ENCODE measurements at places on chromosomes 4 and X. TPM values are rescaled to one million over a fixed set of nuclear protein-coding genes. Genes with fewer than 3 reads are reported as not detected.

DNA sequence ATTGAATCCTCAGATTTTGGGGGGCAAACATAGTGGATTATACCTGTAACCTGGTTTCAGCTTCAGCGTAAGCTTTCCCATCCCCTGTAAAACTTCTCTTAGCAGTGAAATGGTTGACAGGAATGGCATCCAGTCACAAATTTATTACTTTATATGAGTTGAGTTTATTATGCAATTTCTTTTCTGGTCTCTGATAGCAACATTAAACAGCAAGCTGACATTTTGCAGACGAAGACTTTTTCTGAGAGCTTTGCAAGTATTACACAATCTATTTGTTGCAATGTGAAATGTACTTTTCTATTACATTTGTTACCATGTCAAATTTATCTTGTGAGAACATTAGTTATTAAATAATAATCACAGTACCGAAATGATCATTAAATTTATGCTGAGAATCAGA is 60.6 kb downstream of the GSPT2 start:
- H3K36me3 ChIP-seq: no peaks in the 10 kb centered on the region
- peaks cover 19% of the 10 kb centered on the region for H3K27me3 ChIP-seq
- no peaks in the 10 kb centered on the region for H3K4me1 ChIP-seq
- no peak for DNase-seq
- H3K27ac ChIP-seq: no peak overlapping the region

DNA sequence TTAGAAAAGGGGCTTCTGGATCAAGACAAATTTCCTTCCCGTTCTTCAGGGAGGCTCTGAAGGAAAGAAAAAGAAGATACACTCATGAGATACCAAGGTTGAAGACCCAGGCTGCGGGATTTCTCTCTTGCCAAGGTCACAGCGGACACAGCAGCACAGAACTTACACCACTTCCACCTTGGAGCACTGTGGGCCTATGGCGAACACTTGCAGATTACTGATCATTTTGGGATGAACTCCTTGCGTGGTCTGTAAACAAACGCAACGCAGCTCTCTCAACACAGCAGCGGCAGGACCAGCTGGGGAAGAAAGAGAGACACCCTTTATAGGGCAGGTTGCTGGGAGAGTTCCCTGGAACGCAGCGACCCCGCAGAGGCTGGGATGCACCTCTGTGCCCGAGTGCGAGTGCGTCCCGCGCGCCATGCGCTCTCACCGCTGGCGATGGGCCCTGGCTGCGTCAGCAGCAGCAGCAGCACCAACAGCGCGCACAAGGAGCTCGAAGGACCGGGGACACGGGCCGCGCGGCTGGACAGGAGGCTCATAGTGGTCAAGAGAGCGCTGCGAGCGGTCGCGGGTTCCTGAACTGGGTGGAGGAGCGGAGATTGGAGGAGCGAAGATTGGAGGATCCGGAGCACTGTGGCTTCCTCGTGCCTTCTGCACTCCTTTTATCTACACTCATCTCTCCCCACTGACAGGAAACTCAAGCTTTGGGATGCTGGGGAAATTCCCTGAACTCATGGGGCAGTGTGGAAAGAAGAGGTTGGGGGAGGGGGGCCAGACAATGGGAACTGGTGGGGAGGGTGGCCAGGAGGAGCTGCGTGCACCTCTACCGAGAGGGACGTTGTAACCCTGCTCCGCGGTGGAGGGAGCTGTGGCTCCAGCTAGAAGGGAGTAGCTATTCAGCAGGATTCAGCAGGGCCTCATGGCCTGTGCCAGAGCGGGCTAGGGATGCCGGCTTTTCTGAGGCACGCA is at the start of gene CXCL5:
Gene CXCL5, minus strand, starts transcription at position 638 of the 972 bp plus-strand sequence. Its CDS starts 96 bp downstream, at position 542.
- H3K4me3 ChIP-seq: no peak within 1 kb of the TSS
- no peaks in the 10 kb centered on the region for H3K4me1 ChIP-seq
- no peaks in the 10 kb centered on the region for H3K36me3 ChIP-seq
- no peak for DNase-seq
- H3K27me3 ChIP-seq: no peaks in the 10 kb centered on the region

DNA sequence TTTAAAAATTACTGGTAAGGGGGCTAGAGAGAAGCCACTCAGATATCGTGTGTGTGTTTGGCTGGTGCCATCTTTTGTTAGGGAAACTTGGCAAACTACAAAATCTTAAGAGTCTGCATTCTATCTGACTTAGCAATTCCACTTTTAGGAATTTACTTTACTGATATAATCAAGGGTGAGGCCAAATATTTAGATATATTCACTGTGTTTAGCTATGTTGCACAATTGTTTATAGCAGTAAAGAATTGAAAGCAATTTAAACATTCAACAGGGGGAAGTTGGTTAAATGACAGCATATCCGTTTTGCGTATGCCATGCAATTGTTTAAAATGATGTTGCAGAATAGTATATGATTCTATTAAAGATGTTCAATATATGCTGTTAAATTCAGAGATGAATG is 6.4 kb upstream of the HERC3 start:
- no peaks in the 10 kb centered on the region for H3K4me1 ChIP-seq
- no peak overlapping the region for H3K4me3 ChIP-seq
- no peak overlapping the region for H3K27ac ChIP-seq
- DNase-seq: no peak
- no peaks in the 10 kb centered on the region for H3K36me3 ChIP-seq
- H3K27me3 ChIP-seq: no peaks in the 10 kb centered on the region

GRCh38 chrX:114962209-114962608 is 55.2 kb downstream of the IL13RA2 start:
- no peaks in the 10 kb centered on the region for H3K27me3 ChIP-seq
- no peak overlapping the region for H3K27ac ChIP-seq
- H3K4me3 ChIP-seq: no peak overlapping the region
- no peak for DNase-seq
- no peaks in the 10 kb centered on the region for H3K36me3 ChIP-seq

DNA sequence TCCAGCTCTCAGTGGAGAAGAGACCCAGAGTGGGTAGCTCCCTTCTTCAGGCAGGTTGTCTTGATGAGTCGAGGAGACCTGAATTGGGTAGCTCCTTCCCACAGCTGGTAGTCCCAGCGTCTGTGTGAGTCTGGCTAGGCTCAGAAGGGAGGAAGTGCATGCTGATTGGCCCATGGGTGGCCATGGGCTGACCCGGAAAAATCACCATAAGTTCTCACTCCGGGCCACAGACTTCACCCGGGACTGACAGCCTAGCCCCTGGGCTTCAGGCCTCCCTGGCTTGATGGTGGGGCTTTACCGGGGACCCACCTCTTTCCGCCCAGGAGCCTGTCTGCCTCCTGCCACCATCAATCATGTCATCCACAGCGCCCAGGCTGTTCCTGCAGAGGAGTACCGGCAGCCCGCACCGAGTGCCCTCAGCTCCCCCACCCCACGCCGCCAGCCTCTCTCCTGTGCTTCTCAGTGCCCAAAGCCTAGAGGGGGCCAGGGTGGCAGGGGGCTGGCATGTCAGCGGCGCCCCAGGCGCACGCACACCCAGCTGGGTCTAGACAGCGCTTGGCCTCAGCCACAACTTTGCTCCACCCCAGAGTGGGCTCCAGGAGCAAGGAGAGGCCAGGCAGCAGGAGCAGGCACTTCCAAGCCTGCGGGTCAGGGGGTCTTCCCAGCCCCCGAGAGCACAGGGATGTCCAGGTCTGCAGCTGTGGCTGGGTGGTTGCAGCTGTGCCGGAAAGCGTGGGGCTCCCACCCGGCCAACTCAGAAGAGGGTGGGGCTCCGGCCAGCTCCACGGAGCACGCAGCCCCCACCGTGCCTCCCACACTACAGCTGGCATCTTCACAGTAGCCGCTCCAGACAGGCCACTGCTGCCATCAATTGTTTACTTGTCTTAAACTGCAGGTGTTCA is 16.1 kb upstream of the SAT1 start:
- H3K27me3 ChIP-seq: peaks cover 10% of the 10 kb centered on the region
- DNase-seq: no peak
- H3K4me1 ChIP-seq: no peaks in the 10 kb centered on the region
- no peaks in the 10 kb centered on the region for H3K36me3 ChIP-seq
- peak overlapping the region; percentile 12 for H3K4me3 ChIP-seq
- H3K27ac ChIP-seq: peak overlapping the region; percentile 38

- no peaks in the 10 kb centered on the region for H3K4me1 ChIP-seq
- no peaks in the 10 kb centered on the region for H3K36me3 ChIP-seq
- H3K27me3 ChIP-seq: no peaks in the 10 kb centered on the region
- no peak overlapping the region for H3K4me3 ChIP-seq
Observed at GRCh38 chr4:156103311-156103710, 149.6 kb upstream of the CTSO start.

DNA sequence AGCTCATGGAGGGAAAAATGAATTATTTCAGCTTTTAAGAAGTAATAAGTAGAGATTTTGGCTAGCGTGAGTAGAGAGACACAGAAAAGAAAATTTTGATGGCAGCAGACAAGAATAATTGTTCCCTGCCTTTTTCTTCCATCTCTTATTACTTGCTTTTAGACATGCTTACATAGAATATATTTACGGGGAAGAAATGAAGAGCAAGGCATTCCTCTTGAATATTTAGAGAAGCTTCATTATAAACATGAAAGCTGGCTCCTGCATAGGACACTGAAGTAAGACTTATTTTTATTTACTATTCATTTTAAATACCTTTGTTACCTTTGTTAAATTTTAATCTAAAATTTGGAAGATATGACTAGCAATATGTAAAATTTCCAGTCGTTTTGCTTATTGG is 32.2 kb downstream of the DCK start:
- H3K27me3 ChIP-seq: no peaks in the 10 kb centered on the region
- no peaks in the 10 kb centered on the region for H3K4me1 ChIP-seq
- no peak overlapping the region for H3K27ac ChIP-seq
- no peak overlapping the region for H3K4me3 ChIP-seq
- H3K36me3 ChIP-seq: no peaks in the 10 kb centered on the region

GRCh38 chr4:169675825-169676224 is 55.4 kb downstream of the CLCN3 start:
- no peak overlapping the region for H3K27ac ChIP-seq
- H3K27me3 ChIP-seq: no peaks in the 10 kb centered on the region
- no peaks in the 10 kb centered on the region for H3K4me1 ChIP-seq
- no peak for DNase-seq
- H3K4me3 ChIP-seq: no peak overlapping the region
- H3K36me3 ChIP-seq: no peaks in the 10 kb centered on the region

DNA sequence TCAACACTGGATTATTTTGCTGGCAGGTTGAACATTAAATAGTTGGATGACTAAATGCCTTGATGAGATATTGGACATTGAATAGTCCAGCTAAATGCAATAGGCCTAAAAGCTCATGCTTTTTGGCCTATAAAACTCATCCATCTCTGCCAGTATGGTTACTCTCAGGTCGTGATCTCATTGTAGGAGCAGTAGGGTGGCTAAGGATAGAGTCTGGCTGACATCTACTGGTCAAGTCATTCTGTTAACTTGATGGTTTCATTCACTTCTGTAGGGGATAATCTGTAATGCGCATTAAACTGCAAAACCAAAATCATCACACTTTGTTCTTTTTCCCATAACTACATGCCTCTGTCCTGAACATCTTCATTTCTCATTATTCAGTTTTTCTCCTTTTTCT is 227.0 kb downstream of the DKK2 start:
- H3K27ac ChIP-seq: no peak overlapping the region
- no peaks in the 10 kb centered on the region for H3K27me3 ChIP-seq
- H3K4me3 ChIP-seq: no peak overlapping the region
- DNase-seq: no peak

GRCh38 chr4:57424232-57424897 is 314.2 kb upstream of the IGFBP7 start:
- no peaks in the 10 kb centered on the region for H3K36me3 ChIP-seq
- no peak overlapping the region for H3K27ac ChIP-seq
- H3K27me3 ChIP-seq: no peaks in the 10 kb centered on the region
- no peak overlapping the region for H3K4me3 ChIP-seq
- no peak for DNase-seq

- H3K4me1 ChIP-seq: no peaks in the 10 kb centered on the region
- no peaks in the 10 kb centered on the region for H3K27me3 ChIP-seq
- no peak overlapping the region for H3K4me3 ChIP-seq
- DNase-seq: no peak
- H3K27ac ChIP-seq: no peak overlapping the region
- no peaks in the 10 kb centered on the region for H3K36me3 ChIP-seq
Observed at GRCh38 chr4:150010525-150011126, 67.6 kb upstream of the DCLK2 start.

DNA sequence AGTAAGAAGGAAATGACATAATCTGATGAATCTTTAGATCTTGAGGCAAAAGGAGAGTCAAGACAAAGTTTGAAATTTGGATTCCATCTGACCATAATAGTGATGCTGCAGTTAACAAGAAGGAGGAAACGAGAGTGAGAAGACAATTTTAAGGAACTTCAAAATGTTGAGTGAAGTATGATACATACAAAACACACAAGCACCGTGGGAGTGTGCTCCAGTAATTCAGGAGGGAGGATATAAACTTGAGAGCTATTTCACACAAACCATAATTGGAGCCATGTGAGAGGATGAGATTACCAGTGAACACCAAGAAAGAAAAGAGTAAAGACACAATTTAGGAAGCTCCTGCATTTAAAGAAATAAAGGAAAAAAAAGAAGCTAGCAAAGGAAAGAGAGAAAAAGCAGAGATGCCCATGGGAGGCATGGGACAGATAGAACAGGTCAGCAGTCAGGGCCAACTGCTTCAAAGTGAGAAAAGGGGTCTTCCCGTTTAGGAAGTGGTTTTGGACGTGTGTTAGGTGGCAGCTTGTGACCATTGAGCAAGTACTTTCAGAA is 150.7 kb upstream of the SLC7A11 start:
- no peaks in the 10 kb centered on the region for H3K36me3 ChIP-seq
- DNase-seq: no peak
- H3K4me1 ChIP-seq: no peaks in the 10 kb centered on the region

DNA sequence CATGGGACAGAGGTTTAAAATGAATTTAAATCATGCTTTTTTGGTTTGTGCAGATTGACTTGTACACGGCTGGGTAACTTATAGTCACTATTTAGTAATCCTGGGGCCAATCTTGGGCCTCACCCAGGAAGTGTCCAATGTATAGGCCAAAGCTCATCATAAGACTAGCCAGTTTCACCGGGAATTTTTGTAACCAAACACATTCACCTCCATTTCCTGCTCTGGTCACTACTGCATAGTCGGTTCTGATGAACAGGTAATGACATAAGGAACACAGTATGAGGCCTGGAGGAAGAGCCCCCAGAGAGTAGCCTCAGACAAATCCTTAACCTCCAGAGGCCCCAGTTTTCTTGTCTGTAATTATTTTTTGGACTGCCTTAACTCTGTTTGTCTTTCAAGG is 81.9 kb downstream of the HPRT1 start:
- H3K4me1 ChIP-seq: no peaks in the 10 kb centered on the region
- H3K4me3 ChIP-seq: no peak overlapping the region
- H3K27me3 ChIP-seq: peaks cover 2% of the 10 kb centered on the region

DNA sequence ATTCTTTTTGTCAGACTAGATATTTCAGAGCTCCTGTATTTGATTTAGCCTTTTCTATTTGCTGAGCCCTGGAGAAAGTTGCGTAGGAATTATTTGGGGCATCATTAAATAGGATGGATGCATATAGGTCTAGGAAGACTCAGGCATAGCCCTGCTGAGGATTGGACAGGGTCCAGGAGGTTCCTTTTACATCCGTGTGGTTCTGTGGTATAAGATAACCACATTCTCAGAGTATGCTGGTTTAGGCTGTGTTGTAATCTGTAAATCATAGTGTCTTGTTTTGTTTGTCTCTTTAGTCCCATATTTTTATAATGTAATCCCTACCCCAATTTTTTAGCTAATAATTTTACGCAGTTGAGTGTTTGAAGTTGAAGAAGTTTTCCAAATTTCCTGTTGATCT is 513.7 kb downstream of the RPA4 start:
- H3K27ac ChIP-seq: no peak overlapping the region
- peaks cover 19% of the 10 kb centered on the region for H3K27me3 ChIP-seq
- no peaks in the 10 kb centered on the region for H3K4me1 ChIP-seq
- DNase-seq: no peak
- no peaks in the 10 kb centered on the region for H3K36me3 ChIP-seq

The OTUD6A gene
- total RNA-seq: not detected
